ENCODE measurements at places on chromosomes 5 and 9. TPM values are rescaled to one million over a fixed set of nuclear protein-coding genes. Genes with fewer than 3 reads are reported as not detected.
A peak's percentile ranks its signal among the peaks of the same experiment; 100 is the strongest.

DNA sequence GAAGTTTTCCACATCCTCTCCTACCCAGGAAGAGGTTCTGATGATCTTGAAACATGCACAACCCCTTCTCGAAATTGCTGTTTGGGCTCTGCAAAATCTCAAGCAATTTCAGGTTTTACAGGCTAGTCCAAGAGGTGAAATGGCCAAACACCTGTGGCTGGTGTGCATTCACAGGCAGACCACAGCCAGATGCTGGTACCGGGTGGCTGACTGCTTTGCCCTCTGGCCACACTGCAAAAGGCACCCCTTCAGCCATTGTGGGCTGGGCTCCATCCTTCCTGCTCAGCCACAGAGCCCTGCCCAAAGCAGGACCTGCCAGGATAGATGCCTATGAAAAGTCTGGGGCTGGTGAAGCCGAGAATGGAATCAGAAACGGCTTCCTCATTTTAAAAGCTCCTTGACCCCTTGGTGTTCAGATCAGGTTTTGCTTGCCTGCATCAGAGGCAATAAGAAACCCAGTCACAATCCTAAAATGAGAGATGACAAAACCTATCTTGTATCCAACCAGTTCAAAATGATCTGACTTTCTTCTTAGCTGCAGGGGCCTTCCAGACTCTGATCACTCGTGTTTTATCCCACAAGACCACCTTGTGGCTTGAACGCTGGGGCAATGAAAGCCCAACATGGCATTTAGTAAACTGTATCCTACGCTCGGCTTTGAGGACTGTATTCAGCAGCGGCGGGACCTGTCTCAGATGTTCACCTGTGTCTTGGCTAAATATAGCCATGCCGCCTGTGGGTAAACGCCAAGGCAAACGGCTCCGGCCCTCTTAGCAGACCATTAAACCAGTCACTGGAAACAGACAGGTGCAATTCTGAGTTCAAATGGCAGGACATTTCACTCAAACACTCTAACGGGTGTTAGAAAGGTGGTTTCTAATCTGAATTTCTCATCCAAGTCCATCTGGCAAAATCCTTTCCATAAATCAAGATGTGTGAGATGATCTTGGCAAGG is 49.6 kb downstream of the EPB41L4B start:
- DNase-seq = no peak
- no peaks in the 10 kb centered on the region for H3K27me3 ChIP-seq
- no peak overlapping the region for H3K4me3 ChIP-seq
- no peaks in the 10 kb centered on the region for H3K36me3 ChIP-seq
- no peak overlapping the region for H3K27ac ChIP-seq

GRCh38 chr5:1538741-1539392 is 15.1 kb upstream of the LPCAT1 start:
- H3K4me3 ChIP-seq = no peak overlapping the region
- H3K27ac ChIP-seq = peak overlapping the region; percentile 18
- H3K27me3 ChIP-seq = no peaks in the 10 kb centered on the region
- DNase-seq = no peak
- no peaks in the 10 kb centered on the region for H3K4me1 ChIP-seq
- no peaks in the 10 kb centered on the region for H3K36me3 ChIP-seq

GRCh38 chr9:2190939-2191608 is 175.9 kb downstream of the SMARCA2 start:
- H3K4me1 ChIP-seq = no peaks in the 10 kb centered on the region
- DNase-seq = no peak
- peaks cover 40% of the 10 kb centered on the region for H3K36me3 ChIP-seq
- H3K27ac ChIP-seq = no peak overlapping the region
- H3K4me3 ChIP-seq = no peak overlapping the region
- H3K27me3 ChIP-seq = no peaks in the 10 kb centered on the region

- no peaks in the 10 kb centered on the region for H3K36me3 ChIP-seq
- no peak overlapping the region for H3K27ac ChIP-seq
- H3K27me3 ChIP-seq = no peaks in the 10 kb centered on the region
- DNase-seq = no peak
- peaks cover 4% of the 10 kb centered on the region for H3K4me1 ChIP-seq
- no peak overlapping the region for H3K4me3 ChIP-seq
Observed at GRCh38 chr9:13992138-13993088, 321.5 kb downstream of the NFIB start.

DNA sequence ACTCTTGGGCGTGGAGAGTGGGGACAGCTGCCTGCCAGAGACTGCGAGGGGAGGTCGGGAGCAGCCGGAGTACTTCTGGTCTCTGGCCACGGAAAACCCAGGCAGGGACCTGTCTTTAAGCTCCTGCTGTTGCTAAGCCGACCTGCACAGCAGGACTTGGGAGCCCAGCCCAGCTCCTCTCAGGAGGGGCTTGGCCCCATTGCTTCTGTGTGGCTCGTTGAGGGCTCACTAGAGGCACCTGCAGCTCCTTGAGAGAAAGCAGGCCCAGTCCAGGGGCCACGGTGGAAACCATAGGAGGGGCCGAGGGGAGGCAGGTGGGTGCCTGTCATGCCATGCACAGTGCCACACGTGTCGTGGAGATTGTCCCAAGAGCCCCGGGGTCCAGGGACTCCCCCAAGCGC is 3.3 kb upstream of the LCN2 start:
- no peaks in the 10 kb centered on the region for H3K36me3 ChIP-seq
- H3K27ac ChIP-seq = no peak overlapping the region
- DNase-seq = no peak

DNA sequence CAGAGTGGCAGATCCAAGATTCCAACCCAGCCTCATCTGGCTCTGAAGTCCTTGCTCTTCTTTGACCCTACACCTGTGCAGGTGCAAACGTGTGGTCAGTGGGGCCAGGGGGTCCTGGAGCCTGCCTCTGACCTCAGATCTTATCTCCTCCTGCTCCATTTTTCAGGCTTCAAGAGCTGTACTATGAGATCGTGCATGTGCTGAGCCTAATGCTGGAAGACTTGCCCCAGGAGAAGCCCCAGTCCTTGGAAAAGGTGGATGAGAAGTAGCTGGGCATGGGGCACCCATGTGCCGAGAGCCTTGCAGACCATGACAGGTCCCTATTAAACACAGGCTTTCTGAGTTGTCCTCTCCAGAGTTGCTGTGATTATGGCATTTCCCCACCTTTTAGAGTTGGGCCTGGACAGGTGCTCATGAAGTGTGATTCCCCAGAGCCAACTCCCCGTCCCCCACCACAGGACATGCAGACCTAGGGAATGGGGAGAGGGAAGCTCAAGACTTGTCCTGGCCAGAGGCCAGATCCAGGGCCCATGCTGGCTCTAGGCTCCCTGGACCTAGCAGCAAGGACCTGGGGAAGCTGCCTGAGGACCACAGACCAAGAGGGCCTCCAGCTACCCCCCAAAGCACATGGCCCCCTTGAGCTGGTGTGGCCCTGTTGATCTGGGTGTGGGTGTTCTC is 22.5 kb downstream of the PITX1 start:
- no peak for DNase-seq
- no peak overlapping the region for H3K27ac ChIP-seq
- H3K4me1 ChIP-seq = peaks cover 32% of the 10 kb centered on the region

GRCh38 chr5:106397700-106398099 is 1273.0 kb downstream of the EFNA5 start:
- no peaks in the 10 kb centered on the region for H3K27me3 ChIP-seq
- no peaks in the 10 kb centered on the region for H3K4me1 ChIP-seq
- DNase-seq = no peak

- no peak for DNase-seq
- H3K36me3 ChIP-seq = no peaks in the 10 kb centered on the region
- H3K27ac ChIP-seq = no peak overlapping the region
- H3K4me3 ChIP-seq = no peak overlapping the region
Observed at GRCh38 chr5:134969166-134969565, 1.5 kb downstream of the CATSPER3 start.

The BTNL8 gene
- total RNA-seq = not detected

The CACNA1B gene
- 0.07 TPM for total RNA-seq

The DNAI1 gene
- total RNA-seq = not detected

The AIF1L gene
- 21.9 TPM for total RNA-seq

The PCDHB16 gene
- 9.1 TPM for total RNA-seq

All from thoracic aorta (tissue), 2 donors.